NCI-H1105 treated with DMSO at 0.1 percent for 48 hours (cell line): ENCODE measurements at places on chromosomes 3 and 15.

DNA sequence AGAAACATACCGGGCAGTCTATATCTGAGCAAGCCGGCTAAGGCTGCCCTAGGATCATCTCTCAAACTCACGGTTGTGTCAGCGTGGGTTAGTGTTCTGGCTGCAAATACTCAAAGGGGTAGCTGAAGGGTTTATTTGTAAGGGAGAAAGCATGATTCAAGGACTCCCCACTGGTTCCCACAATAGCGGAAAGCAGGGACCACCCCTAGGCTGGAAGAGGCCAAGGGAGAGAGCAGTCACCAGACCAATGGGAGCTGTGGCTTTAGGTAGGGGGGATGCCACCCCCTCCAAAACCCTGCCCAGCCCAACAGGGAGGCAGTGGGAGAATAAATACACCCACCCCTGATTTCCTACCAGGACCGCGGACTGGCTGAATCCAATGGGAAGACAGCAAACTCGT lies 7.3 kb upstream of the LMCD1 start:
- DNase-seq: no peak

- DNase-seq: no peak
Observed at GRCh38 chr15:66023311-66023972, 154.2 kb downstream of the RAB11A start.

DNA sequence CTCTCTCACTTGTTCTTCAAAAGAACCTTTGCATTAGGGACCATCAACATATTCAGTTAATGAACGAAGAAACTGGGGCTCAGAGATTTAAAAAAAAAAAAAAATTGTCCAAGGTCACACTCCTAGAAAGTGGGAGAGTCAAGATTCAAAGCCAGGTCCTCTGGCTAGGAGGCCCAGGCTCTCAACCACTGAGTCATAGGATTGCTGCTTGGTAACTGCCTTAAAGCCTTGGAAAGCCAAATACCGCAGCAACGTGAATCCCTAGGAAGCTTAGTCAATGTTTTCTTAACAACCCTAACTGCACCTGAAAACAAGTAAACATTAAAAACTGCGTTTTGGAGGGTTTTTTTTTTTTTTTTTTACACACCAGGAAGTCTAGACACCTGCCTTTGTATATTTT lies 156.8 kb downstream of the WNT5A start:
- DNase-seq: no peak

- no peak for DNase-seq
Observed at GRCh38 chr3:25462495-25462894, 34.4 kb downstream of the RARB start.

DNA sequence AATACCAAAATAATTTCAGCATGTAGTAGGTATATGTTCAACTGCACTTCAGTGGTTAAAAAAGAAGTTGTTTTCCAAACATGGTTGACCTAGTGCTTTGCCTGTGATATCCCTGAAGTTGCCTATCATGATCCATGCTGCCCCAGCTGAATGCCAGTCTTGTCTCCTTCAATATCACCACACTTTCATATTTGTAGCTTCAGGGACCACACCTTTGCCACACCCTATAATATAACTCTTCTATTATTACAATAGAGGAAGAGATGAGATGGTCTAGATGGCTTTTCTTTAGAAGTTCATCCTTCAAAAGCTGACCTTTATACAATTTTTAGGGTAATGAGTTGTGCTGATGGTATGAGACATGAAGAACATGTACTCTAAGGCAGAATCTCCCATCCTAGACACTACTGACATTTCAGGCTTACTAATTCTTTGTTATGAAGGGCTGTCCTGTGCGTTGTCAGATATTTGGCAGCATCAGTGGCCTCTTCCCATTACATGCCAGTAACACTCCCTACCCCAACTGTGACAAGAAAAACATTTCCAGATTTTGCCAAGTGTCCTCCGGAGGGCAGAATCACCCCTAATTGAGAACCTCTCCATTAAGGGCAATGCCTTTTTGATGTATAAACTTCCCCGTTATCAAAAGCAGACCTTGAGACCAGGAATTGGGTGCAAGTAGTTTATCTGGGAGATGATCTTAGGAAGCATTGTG lies 76.2 kb upstream of the PLCL2 start:
- no peak for DNase-seq

GRCh38 chr3:106582151-106582550 lies 713.3 kb upstream of the CBLB start:
- no peak for DNase-seq

- DNase-seq: no peak
Observed at GRCh38 chr3:150177673-150178381, 207.1 kb upstream of the PFN2 start.

- no peak for DNase-seq
Observed at GRCh38 chr3:18246336-18247060, 178.6 kb downstream of the SATB1 start.

- no peak for DNase-seq
Observed at GRCh38 chr3:48776854-48777253, 59.8 kb upstream of the IP6K2 start.

DNA sequence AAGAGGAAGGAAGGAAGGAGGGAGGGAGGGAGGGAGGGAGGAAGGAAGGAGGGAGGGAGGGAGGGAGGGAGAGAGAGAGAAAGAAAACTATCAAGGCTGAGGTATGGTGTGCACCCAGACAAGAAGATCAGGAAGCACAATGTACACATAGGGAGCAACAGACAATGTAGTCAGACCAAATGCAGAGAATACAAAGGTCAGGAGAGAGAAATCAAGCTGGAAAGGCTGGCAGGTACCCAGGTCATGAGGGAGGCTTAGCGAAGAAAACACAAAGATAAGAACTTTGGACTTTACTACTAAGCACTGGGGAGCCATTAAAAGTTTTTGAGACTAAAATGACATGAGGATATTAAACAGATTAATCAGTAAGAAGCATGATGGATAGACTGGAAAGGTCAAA lies 176.0 kb upstream of the TMCO5A start:
- no peak for DNase-seq

DNA sequence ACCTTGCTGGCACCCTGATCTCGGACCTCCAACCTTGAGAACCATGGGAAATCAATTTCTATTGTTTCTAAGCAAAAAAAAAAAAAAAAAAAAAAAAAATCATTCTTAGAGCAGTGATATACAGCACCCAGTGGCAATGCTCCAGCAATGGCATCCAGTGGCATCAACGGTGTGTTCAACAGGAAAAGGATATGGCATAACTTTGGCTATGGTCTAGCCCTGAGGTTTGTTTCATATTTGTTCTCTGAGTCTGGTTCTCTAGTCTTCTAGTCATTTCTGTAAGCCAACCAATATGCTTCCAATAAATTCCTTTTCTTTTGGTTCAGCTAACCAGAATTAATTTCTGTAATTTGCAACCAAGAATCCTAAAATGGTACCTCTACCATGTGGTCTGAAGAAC lies 19.2 kb downstream of the DENND4A start:
- no peak for DNase-seq

DNA sequence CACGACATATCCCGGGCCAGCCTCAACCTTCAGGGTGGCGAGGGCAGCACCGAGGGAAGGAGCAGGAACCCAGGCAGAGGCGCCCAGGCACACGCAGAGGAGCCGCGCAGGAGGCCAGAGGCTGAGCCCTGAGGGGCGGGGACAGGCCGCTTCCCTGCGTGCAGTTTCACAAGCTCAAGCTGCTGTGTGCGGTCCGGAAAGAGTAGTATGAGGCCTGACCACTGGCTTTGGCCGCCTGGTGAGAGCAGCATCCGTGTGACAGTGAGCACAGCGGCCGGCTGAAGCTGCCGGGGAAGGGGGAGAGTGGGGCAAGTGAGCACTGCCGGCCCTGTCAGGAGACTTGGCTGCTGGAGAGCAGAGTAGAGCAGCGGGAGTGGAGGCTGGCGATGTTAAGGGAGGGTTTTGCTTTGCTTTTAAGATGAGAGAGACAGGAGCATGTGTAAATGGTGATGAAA lies 8.7 kb downstream of the ZDHHC19 start:
- DNase-seq: no peak

GRCh38 chr3:151923901-151924300 lies 50.5 kb downstream of the SUCNR1 start:
- no peak for DNase-seq

DNA sequence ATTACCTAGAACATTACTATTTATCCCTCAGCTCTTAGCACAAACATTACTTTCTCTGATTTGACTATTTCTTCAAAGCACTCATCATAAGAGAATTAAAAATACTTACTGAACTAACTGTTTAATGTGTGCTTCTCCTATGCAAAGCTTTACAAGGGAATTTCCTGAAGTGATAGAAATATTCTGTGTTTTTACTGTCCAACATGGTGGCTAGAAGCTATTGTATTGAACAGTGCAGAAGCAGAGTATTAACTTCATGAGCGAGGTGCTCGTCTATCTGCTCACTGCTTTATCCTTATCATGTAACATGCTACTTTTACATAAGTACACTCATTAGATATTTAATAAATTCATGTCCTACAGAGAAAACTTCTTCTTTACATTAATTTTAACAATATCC lies 239.1 kb downstream of the ISL2 start:
- no peak for DNase-seq

DNA sequence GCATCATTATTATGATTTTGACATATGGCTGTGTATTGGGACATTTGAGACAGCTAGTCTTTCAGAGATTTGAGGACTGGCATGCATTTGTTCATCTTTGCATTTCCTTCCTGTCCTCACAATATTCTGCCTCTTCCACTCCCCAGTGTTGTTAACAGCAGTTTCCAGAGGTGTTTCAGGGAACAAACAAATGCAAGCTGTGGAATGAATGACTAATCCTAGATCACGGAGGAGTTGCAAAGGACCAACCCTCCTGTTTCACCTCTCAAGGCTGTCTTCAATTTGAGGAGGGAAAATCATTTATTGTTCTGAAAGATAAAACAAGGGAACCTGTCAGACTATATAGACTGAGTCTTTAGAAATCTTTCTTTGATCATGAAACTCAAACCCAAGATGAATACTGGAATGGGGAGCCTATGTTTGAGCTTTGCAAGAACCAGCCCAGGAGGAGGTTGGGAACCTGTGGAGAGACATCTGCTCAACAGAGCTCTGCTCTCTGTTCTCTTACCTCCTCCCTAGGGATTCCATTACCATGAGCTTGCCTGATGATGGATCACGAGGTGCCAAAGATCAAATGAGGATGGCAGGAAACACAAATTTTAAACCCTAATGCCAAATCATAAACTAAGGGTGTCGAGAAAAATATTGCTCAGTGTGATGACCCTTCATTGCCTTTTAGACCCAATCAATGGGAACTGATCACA lies 68.5 kb downstream of the SLC7A14 start:
- DNase-seq: no peak

GRCh38 chr3:118108769-118109168 lies 925.9 kb downstream of the IGSF11 start:
- no peak for DNase-seq

DNA sequence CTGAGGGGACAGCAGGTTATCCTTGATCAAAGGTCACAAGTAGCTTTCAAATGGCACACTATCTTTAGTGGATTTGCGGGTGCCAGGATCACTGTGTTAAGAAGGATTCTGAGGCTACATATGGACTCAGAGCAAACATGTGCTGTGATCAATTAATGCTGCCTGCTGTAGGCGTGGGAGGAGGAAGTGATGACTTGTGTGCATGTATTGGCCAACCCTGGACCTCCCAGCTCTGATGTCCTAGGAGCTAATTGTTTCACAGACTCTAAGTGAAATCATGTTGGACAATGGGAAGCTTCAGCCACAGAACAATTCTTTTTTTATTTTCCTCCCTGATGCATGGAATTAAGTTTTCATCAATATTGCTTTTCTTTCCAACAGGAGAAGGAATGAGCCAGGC lies 24.4 kb downstream of the FAH start:
- no peak for DNase-seq

DNA sequence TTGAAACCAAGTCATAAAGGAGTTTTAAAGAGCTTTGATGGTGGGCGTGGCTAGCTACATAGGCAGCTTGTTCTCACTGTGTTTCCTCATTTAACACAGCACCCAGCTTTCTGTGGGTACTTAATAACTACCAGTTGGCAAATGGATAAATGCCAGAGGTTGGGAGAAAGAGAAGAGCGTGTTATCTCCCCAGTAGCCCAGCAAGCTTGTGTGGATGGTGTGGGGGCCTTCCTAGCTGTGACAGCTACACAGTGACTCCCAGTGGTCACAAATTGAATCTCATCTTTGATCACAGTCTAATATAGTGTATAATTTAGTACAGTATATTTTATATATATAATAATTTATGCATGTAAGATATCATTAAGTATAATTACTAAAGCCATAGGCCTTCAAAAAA lies 984.1 kb downstream of the EPHA3 start:
- peak; percentile 78 for DNase-seq

DNA sequence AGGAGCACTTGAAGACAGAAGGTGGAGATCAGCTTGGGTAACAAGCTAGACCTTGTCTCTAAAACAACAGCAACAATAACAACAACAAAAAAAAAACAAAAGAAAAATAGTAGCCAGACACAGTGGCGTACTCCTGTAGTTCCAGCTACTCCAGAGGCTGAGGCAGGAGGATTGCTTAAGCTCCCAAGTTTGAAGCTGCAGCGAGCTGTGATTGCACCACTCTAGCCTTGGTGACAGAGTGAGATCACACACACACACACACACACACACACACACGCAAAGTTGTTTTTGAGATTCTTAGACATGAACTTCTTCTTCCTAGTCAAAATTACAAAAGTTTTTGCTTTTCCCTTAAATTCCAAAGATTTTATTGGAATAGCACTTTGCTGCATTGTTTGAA lies 93.0 kb upstream of the IGSF10 start:
- no peak for DNase-seq

- DNase-seq: no peak
Observed at GRCh38 chr15:90959894-90960293, 5.2 kb downstream of the RCCD1 start.

GRCh38 chr3:155382396-155383042 lies 89.0 kb upstream of the STRIT1 start:
- peak; percentile 79 for DNase-seq

DNA sequence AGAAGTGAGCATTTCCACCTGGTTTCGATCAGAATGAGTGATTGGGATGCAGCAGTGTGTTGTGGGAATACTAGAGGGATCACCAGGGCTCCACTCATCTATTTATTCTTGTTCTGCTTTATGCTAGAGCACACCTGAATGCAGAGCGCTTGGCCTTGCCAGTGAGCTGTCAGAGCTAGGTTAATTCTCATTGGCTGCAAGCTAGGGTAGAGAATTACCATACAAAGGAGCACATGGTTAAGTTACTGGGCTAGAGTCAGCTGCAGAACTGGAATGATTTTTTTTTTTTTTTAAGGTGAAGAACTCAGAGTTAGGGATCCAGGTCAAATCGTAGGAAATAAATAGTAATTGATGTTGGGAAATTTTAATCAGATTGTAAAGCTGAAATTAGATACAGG lies 8.8 kb downstream of the EIF2AK4 start:
- no peak for DNase-seq

- DNase-seq: no peak
Observed at GRCh38 chr3:143585720-143586456, 262.4 kb downstream of the SLC9A9 start.

GRCh38 chr3:197426121-197426566 lies 127.7 kb upstream of the DLG1 start:
- no peak for DNase-seq
